SK-MEL-5 (cell line): ENCODE measurements at places on chromosomes 7 and 10. TPM values are rescaled to one million over a fixed set of nuclear protein-coding genes. Genes with fewer than 3 reads are reported as not detected.

GRCh38 chr10:78771808-78772455, 296.8 kb upstream of the ZMIZ1 start:
- no peak for DNase-seq

DNA sequence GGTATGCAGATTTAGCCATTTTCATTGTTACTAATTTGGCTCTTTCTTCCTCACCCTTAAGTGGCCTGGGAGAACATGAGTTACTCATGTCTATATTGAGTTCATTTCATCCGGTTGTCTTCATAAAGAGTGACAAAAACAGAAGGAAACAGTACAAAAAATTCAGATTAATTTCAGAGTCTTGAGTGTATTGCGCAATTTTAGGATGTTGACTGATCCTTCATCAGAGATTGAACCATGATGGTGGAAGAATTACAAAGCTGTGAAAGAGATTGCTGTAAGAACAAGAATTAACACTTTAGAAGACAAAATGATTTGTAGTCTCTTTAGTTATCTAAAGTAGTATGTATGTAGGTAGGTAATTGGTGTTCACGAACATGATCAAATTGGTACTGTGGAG, 194.0 kb upstream of the PPP1R3A start:
- no peak for DNase-seq

- DNase-seq: no peak
Observed at GRCh38 chr7:8362723-8363369, 70.6 kb upstream of the NXPH1 start.

- no peak for DNase-seq
Observed at GRCh38 chr7:66206119-66206933, 1.2 kb downstream of the TPST1 start.

GRCh38 chr7:129615018-129615417, 3.5 kb downstream of the NRF1 start:
- peak; percentile 75 for DNase-seq

DNA sequence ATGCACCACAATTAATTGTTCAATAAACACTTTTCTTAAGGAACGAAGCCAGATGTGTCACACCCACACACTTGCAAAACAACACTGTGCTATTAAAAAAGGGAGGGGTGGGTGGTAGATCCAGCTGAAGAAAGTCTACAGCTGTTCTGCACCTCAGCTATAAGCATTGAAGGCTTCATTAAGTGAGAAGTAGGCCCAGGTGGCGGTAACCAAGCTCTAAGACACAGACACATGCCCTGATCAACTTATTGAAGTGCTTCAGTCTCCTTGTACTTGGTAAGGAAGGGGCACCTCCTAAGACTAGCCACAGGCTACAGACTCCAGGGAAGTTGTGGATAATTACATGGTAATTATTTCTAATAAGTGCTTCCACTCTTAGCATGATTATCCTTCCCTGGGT, 4.5 kb upstream of the CPVL start:
- no peak for DNase-seq

GRCh38 chr7:44693641-44694313, 54.9 kb upstream of the ZMIZ2 start:
- DNase-seq: no peak

- no peak for DNase-seq
Observed at GRCh38 chr10:106185951-106186350, 978.6 kb downstream of the SORCS1 start.

- peak; percentile 46 for DNase-seq
Observed at GRCh38 chr10:74460812-74461211, 309.8 kb downstream of the ADK start.

DNA sequence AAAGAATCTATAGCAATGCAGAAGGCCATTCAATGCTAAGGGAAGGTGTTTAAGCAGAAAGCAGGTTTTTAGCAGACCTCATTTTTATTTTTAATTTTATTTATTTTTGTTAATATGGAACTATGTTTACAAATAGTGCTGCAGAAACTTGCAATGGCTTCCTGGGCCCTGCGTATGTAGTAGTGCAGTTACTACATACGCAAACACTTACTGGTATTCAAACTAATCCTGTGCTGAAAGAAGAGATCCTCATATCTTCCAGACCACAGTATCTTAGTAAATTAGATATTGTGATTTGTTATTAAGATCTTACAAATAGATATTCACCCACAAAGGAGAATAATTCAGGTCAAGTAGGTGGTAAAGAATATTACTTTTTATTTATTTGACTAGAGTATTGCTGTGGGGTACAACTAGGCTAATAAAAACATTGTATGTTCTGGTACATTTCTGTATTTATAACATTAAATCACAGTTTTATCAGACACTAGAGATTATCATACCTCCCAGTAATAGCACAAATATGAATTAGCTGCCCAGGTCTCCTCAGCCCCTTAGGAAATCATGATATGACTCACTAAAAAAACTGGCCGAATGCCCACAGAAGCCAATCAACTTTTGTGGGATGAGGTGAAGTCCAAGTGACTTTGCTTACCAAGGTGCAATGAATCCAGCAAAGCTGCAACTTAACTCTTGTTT, 57.6 kb downstream of the RNLS start:
- no peak for DNase-seq

Gene COL28A1
- 0.26 and 0.32 TPM in 2 replicates for total RNA-seq

Gene SUGCT
- total RNA-seq: 14.4 and 14.6 TPM in 2 replicates

Gene SPDYE8
- total RNA-seq: not detected in 2 replicates

Gene MYO3A
- not detected in 2 replicates for total RNA-seq

Gene PITX3
- total RNA-seq: not detected in 2 replicates
